ENCODE measurements at places on chromosomes 4 and X.
A peak's percentile ranks its signal among the peaks of the same experiment; 100 is the strongest.

DNA sequence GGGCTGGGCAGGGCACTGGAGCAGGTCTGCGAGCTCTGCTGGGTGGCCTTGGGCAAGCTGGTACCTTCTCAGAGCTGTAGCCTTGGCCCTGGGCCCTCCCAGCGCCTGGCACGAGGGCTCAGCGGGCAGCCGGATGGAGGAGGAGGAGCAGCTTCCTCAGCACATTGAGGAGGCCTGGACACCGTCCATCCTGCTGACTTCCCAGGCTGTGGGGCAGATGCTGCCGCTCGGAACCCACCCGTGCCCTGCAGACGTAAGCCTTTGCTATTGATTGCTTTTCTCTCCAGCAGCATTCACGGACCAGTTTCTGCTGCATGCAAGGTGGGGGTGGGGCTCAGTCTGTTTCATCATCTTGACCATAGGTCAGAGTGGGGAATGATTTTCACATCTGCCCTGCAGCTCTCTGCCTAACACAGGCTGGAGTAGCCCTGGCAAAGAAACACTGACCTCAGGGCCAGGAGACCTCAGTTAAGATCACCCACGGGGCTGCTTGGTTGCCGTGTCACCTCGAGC lies 80.7 kb upstream of the PSAPL1 start:
- DNase-seq = no peak

GRCh38 chr4:143558823-143559756 lies 45.6 kb downstream of the SMARCA5 start:
- DNase-seq = peak; percentile 22

- DNase-seq = no peak
These were observed 96.1 kb downstream of the RPA4 start for GRCh38 chrX:96979766-96980165.

DNA sequence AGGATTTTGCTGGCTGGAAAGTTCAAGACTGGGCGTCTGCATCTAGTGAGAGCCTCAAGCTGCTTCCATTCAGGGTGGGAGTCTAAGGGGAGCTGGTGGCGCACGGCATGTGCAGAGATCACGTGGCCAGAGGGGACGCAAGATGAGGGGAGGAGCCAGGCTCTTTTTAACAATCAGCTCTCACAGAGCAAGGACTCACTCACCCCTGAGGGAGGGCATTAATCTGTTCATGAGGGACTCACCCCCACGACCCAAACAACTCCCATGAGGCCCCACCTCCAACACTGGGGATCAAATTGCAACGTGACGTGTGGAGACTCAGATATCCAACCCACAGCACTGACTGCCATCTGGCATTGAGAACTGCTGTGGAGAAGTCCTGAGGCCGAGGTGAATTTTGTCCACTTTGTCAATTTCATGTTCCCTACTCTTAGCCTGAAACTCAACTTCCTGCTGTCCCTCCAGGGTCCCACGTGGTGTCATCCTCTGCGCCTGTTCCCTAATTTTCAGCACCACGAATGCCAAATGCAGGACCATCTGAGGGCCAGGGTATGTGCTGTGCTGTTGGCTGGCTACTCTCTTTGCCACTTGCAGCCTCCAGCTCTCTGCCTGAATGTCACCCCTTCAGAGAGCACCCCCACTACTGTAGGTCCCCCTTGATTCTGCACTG lies 5.6 kb downstream of the ZFP92 start:
- DNase-seq = no peak

- peak; percentile 17 for DNase-seq
These were observed 545 bp downstream of the ABCE1 start for GRCh38 chr4:145098675-145099037.

DNA sequence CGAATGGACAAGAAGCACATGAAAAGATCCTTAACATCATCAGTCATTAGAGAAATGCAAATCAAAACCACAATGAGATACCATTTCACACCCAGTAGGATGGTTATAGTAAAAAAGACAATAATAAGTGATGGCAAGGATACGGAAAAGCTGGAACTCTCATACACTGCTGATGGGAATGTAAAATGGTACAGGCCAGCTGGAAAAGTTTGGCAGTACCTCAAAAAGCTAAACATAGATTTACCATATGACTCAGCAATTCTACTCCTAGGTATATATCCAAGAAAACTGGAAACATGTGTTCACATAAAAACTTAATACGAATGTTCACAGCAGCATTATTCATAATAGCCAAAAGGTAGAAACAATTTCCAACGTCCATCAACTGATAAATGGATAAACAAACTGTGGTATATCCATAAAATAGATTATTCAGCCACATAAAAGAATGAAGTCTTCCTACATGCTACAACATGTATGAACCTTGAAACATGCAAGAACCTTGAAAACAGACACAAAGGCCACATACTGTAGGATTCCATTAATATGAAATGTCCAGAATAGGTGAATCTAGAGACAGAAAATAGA lies 11.9 kb downstream of the RPS6KA3 start:
- no peak for DNase-seq

GRCh38 chrX:44241546-44241945 lies 101.9 kb downstream of the EFHC2 start:
- no peak for DNase-seq

DNA sequence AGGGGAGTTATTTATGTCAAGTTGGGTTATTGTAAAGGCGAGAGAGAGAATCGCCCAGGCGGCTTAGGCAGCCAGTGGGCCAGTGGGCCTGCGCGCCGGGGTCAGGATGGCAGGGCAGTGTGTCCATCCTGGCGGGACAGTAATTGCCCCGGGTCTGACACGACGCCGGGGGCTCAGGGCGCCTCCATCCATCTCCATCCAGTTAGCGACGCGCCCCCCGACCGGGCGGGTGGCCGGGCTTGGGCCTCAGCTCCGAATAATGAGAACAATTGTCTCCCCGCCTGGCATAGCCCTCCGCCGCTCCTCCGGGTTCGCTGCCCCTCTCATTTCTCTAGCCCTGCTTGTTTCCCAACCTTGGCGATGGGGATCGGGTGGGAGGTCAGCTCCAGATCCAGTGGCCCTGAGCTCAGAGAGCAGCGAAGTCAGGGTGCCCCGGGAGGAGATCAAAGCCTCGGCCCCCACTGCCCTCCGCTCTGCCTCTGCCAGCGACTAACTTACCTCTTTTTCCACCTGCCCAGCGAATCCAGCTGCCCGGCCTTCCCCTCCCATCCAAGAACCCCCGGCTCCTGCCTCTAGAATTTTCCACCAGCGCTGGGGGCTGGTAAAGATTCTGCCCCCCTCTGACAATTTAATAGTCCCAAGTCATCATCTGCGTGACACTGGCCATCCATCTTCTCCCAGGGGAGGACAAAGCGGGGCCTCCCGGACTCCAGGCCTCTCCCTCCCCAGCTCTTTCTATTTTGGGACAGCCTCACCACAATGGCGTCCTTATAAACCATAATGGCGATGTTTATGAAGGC lies 56.9 kb upstream of the TMEM33 start:
- no peak for DNase-seq

DNA sequence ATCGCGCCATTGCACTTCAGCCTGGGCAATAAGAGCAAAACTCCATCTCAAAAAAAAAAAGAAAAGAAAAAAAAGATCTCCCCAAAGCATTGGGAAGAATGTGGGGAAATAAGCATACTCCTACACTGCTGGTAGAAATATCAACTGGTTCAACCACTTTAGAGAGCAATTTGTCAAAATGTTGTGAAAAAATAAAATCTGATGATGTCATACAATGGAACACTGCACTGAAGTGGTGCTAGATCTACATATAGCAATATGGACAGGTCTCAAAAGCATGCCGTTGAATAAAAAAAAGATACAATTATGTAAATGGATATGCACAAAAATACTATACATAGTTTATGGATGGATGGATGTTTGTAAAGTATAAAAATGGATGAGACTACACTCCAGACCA lies 18.3 kb upstream of the HUWE1 start:
- no peak for DNase-seq

DNA sequence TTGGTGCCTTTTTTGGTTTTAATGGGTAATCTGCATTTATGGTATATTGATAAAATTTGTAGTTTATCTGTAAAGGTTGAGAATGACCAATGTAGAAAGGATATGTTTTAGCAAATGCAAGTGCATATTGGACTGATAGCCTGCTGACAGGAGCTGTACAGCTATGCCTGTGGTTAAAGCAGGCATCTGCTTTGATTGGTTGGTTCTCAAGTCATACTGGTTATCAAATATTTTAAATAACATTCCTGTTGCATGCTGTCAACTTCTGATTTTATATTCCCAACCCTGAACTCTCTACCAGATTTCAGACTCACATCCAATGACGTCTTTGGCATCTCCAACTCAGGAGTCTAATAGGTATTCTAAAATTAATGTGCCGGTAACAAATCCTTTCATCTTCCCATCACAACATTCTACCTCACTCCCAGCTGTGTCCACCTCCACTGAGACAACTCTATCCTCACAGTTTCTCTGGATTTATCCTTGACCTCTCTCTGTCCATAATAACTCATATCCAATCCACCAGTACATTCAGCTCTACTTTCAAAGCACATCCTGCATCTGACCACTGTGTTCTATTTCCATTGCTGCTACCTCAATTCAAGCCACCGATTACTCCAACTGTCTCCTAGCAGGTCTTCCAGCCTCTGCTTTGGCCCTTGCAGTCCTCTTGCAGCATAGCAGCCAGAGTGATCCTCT lies 125.7 kb downstream of the CAMK2D start:
- no peak for DNase-seq

GRCh38 chr4:75779105-75779757 lies 54.9 kb downstream of the USO1 start:
- DNase-seq = no peak

DNA sequence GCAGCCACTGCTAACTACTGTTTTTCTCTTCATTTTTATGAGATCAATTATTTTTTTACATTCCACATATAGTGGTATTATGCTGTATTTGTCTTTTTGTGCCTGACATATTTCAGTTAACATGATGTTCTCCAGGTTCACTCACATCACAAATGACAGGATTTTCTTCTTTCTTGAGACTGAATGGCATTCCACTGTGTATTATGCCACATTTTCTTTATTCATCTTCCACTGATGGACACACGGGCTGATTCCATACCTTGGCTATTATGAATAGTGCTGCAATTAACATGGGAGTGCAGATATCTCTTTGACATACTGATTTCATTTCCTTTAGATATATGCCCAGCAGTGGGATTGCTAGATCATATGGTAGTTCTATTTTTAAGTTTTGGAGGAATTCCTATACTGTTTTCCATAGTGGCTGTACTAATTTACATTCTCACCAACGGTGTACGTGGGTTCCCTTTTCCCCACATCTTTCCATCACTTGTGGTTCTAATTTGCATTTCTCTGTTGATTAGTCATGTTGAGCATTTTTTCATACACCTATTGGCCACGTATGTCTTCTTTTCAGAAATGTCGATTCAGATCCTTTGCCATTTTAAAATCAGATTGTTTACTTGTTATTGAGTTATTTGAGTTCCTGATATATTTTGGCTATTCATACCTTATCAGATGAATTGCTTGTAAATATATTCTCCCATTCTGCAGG lies 14.9 kb upstream of the ZCCHC4 start:
- no peak for DNase-seq

DNA sequence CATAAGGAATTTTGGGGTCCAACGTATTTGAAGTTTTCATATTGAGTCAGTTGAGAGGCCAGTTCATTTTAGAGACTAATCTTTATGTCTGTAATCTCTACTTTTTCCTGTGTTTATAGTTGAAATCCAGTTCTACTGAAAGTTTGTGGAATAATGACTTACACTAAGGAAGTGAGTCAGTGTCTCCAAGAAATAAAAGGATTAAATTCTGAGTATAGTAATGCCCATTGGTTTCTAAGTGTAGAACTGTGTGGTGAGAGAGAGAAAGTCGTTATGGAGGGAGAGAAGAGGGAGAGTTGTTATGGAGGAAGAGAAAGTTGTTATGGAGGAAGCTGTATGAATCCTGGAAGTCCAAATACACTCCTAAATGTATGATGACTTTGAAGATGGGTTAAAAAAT lies 264.6 kb upstream of the HAND2 start:
- DNase-seq = peak; percentile 16

DNA sequence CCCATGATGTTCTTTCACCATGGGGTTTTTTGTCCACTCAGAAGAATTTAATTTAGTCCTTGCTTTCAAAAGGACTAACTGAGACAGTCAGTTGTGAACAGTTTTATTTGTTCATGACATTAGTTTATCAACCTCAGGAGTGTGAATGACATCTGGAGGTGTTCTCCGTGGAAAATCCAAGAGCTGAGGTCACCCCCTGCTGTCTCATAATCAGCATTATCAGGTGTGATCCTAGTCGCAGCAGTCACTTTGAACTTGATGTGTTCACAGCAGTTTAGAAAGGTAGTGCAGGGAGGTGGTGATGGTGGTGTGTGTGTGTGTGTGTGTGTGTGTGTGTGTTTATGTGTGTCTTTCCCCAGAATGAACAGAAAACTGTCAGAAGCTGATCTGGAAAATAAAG lies 1760.8 kb upstream of the PCDH10 start:
- DNase-seq = no peak

DNA sequence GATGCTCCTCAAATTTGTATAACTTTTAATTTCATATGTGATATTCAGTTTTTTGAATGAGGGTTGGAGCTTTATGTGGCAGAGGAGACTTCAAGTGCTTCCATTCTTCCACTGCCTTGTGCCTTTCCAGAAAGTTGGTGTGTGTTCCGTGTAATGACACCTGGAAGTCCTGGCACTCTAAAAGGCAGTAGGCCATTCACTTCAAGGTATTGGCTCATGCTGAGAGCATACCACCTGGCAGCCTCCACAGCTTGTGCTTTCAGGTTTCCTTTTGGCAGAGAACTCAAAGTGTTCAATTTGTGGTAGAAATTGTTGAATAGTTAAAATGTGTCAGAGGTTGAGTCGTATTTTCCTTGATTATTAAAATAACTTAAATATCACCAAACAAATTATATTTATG lies 49.6 kb downstream of the GRIA2 start:
- DNase-seq = no peak

GRCh38 chr4:76874176-76874575 lies 23.8 kb downstream of the SOWAHB start:
- DNase-seq = no peak

GRCh38 chrX:105210258-105210657 lies 10.2 kb downstream of the TEX13A start:
- DNase-seq = no peak

DNA sequence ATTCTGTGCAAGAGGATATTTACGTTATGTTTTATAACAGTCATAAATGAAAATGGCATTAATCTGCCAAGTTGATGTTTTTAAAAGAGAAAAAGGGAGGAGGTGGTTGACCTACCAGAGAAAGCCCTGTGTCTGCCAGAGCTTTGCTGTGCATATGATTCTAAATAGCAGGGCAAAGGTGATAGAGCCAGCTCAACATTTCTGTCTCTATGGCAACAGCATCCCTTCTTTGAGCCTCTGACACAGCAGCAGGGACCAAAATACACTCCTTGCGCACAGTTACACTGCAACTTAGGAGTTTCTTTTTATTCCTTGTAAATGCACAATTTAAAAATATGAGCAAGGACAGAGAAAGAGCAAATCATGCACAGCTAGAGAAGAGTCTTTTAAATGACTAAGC lies 133.3 kb upstream of the RAI2 start:
- no peak for DNase-seq

DNA sequence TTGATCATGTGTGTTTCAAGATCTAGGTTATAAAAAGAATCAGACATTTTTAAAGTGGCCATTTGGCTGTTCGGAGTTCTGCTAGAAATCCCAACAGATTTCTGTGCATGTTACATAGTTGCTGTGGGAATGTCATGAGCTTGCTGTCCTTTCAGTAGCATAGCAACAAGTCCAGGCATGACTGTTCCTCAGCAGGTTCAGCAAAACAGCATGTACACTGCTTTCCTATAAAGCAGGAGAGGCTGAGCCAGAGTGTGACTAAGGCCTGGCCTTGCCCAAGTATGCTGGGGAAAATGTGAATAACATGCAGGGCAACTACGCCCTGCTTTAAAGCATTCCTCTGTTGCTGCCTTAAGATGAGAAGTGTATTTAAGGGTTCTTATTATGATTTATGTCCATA lies 217.1 kb upstream of the SMIM31 start:
- DNase-seq = peak; percentile 32

All from GM04504 (cell line).